GF-D8 (cell line): ENCODE measurements at places on chromosomes 13 and 19.

DNA sequence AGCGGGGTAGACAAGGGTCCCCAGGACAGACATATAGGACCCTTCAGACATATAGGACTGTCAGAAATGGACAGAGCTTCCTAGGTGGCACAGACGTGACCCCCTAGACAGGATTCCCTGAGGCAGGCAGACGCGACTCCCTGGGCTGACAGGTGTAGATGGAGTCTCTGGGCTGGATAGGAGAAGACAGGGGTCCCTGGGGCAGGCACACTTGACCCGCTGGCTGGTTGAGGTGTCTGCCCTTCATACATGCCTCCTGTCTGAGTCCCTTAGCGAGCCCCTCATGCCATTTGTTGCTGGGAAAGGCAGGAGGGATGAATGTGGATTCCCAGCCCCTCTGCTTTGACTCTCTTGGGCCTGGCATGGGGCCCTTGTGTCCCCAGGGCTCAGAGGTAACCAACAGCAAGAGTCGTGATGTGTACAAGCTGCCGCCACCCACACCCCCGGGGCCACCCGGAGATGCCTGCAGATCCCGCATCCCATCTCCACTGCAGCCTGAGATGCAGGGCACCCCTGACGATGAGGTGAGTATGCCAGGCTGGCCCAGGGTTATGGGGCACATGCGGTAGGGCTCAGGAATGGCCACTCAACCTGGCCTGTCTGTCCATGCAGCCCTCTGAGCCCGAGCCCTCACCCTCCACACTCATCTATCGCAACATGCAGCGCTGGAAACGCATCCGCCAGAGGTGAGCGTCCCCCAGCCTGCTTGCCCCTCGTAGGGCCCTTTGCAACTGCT, 3.0 kb downstream of the HSPB6 start:
- no peak for DNase-seq

- DNase-seq = no peak
Observed at GRCh38 chr13:40163066-40164000, 503.1 kb downstream of the FOXO1 start.

DNA sequence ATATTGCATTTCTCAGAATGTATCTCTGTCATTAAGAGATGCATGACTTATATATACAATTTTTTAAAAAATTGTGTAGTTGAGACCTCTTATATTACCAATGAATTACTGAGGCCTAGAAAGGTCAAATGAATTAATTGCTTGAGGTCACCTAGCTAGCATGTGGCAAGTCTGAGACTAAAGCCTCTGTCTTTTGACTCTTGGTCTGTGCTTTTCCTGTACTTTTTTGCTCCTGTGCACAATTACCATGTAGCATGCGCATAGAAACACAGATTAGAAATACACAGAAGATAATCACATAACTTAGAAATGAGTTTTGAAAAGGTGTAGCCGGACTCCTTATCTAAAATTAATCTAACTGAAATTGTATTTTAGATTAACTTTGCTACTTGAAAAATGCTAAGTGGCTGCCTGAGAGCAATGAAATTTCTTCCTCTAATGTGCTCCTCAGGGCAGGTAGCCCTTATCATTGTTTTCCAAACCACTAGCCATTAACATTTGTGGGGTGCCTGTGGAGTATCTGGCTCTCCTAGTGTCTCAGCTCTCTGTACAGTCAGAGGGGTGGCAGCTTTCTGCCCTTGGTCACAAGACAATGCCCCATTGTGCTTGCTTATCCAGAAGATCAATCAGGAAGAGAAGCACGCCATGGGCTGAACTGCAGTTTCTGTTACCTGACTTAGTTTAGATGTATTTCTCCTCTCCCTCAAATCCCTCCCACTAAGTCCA, 119.6 kb downstream of the RFC3 start:
- no peak for DNase-seq

GRCh38 chr13:28534210-28534609, 39.3 kb upstream of the FLT1 start:
- no peak for DNase-seq

DNA sequence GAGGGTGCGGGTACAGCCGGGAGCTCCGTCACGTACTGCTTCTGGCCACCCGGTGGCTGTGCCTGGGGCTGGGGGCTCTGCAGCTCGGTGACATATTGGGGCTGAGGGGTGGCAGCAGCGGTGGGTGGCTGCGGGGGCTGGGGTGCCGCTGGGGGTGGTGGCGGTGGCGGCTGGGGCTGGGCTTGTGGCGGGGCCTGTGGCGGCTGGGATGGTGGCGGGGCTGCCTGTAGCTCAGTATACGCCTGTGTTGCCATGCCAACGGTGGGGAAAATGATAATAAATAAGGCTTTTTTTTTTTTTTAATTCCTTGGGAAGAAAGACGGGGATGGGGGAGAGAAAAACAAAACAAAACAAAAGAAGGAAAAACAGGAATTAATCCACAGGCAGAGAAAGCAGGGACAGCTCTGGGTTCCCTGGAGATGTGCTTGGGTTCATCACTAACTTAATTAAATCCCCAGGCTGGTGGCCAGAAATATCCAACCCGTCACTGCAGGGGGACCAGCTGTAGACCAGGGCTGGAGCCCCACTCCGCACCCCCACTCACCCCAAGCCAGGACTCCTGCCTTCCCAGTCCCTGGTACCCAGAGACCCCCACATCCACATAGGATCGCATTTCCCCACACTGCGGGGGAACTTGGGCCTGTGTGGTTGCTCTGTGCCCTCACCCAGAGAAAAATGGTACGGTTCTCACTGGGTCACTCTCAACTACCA, 12.4 kb downstream of the RFX1 start:
- DNase-seq = no peak

DNA sequence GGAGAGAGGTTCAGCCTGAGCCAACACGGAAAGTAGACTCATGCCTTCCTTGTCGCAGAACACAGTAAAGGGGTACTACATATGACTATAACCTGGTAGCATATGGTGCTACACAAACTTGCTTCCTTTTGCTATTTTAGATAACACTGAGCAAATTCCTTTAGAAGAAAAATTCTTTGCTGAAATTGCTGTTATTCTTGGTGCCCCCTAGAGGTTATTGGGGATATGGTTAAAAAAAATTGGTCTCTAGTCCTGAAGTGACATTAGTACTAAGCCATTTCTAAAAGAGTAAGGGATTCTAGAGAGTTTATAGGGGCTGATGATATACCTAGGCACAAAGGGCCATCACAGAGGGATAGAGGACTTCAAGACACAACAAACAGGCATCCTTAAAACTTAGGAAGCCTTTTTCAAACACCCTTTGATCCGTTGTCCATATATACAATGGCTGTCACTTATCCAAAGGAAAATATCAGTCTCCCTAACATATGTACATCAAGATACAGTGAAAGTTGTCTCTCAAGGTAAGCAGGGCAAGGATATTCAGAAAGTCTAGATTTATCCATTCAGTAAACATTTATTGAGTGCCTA, 13.9 kb upstream of the HS6ST3 start:
- DNase-seq = no peak

DNA sequence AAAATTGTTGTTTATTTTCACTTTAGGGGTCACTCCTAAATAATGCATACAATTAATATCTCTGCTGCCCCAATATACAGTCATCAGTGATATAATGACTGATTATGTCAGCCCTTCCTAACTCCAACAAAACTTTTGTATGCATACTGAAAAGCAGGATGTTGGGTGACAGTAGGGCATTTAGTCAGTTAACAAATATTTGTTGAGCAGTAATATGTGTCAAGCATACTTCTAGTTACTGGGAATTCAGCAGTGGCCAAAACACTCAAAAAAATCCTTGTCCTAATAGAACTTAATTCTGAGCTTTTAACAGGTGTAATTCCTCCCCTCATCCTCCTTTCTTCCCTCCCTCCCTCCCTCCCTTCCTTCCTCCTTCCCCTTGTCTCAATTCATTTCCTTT, 560.7 kb upstream of the KLHL1 start:
- no peak for DNase-seq

- no peak for DNase-seq
Observed at GRCh38 chr13:89066868-89067466, 1395.8 kb downstream of the SLITRK5 start.

DNA sequence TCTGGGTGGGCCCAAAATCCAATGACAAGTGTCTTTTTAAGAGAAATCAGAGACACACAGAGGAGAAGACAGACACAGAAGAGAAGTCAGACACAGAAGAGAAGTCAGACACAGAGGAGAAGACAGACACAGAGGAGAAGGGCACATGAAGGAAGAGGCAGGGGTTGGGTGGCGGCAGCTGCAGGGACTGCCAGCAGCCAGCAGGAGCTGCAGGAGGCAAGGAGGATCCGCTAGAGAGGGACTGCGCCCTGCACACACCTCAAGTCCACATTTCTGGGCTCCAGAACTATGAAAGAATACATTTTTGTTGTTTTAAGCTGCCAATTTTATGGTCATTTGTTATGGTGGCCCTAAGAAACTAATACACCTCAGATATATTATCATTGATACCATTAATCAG, 140.6 kb downstream of the ZIC5 start:
- DNase-seq = no peak

GRCh38 chr19:54247106-54247930, 4.7 kb upstream of the LILRA6 start:
- DNase-seq = no peak

- no peak for DNase-seq
Observed at GRCh38 chr19:435707-436412, 25.0 kb downstream of the SHC2 start.

- no peak for DNase-seq
Observed at GRCh38 chr19:54415901-54416673, 823 bp downstream of the TTYH1 start.
